ENCODE measurements at places on chromosomes 1 and 21.

DNA sequence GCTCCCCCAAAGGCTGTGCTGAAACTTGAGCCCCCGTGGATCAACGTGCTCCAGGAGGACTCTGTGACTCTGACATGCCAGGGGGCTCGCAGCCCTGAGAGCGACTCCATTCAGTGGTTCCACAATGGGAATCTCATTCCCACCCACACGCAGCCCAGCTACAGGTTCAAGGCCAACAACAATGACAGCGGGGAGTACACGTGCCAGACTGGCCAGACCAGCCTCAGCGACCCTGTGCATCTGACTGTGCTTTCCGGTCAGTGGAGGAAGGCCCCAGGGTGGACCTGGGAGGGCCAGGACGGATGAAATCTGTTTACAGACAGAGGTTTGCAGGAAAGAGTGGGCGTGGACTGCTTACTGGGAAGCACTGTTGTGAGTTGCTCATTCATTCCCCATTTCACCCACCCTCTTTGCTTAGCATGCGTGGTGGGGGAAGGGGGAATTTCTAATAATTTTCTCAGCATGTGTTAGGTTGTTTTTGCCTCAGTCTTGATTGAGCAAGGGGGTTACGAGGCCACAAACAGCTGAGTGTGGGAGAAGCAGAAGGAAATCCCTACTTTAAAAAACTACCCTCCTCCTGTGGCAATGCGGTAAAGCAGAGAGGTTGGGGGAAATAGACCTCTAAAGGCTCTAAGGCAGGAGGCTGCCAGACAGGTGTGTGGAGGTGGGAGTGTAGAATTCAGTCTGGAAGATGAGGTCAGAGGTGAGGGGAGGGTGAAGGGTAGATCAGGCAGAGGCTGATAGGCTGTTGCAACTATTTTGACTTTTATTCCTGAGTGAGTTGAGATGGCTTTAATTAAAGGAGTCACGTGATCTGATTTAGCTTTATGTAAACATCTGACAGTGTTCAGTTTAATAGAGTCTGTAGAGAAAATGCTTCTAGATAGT is 1.3 kb downstream of the FCGR2A start:
- peak; percentile 78 for DNase-seq

GRCh38 chr1:35807614-35808449 is at the start of gene AGO4:
Gene AGO4 (plus strand): TSS chr1:35808016. CDS start chr1:35808417, 401 bp downstream.
- DNase-seq: peak; percentile 19

DNA sequence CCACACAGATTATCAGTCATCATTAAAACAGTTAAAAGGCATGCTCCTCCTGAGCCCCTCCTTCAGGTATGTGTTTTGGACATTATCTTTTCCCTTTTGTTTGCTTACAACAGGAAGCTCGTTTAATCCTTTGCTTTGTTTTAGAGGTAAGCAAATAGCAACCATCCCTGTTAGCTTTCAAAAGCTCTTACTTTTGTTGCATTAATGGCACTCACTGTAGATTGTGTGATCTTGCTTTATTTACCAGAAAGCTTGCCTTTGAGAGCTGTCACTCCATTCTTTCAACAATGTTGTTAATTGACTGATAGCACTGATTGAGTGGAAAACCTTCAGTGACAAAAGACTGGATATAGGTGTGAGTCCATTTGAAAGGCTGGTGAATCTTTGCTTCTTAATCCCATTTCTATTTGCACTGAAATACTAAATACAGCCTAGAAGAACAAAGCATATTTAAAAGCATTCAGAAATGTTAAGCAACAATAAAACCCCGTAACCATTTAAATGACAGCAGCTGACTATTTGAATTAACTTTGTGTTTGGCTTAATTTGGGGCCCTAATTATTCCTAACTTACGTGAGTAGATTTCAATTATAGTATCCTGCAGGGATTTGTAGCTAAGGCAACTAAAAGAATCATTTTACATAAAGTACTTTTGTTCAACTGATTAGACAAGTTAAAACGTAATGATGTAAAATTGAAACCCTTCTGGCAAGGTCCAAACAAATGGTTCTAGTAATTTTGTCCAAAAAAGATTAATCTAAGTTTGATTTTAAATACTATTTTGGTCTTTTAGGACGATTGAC is 48.3 kb downstream of the ADGRL2 start:
- DNase-seq: no peak

- DNase-seq: peak; percentile 61
Observed at GRCh38 chr1:63592536-63593302, 492 bp upstream of the PGM1 start.

- no peak for DNase-seq
Observed at GRCh38 chr1:89906088-89906487, 85.3 kb downstream of the LRRC8D start.
